ENCODE measurements at places on chromosomes 2 and 18. TPM values are rescaled to one million over a fixed set of nuclear protein-coding genes. Genes with fewer than 3 reads are reported as not detected.

- H3K4me3 ChIP-seq, result no peak overlapping the region
- H3K4me1 ChIP-seq, result peaks cover 11% of the 10 kb centered on the region
- DNase-seq, result no peak
- H3K27ac ChIP-seq, result no peak overlapping the region
- H3K27me3 ChIP-seq, result no peaks in the 10 kb centered on the region
These were observed 64.4 kb upstream of the AFF3 start for GRCh38 chr2:100206731-100207255.

BOK gene
- 2.4 TPM for total RNA-seq

- peaks cover 6% of the 10 kb centered on the region for H3K27me3 ChIP-seq
- H3K4me1 ChIP-seq, result peaks cover 4% of the 10 kb centered on the region
- DNase-seq, result no peak
- H3K27ac ChIP-seq, result peak overlapping the region; percentile 37
- H3K4me3 ChIP-seq, result no peak overlapping the region
- H3K36me3 ChIP-seq, result no peaks in the 10 kb centered on the region
These were observed 92.0 kb downstream of the DPP10 start for GRCh38 chr2:114534116-114535084.

DNA sequence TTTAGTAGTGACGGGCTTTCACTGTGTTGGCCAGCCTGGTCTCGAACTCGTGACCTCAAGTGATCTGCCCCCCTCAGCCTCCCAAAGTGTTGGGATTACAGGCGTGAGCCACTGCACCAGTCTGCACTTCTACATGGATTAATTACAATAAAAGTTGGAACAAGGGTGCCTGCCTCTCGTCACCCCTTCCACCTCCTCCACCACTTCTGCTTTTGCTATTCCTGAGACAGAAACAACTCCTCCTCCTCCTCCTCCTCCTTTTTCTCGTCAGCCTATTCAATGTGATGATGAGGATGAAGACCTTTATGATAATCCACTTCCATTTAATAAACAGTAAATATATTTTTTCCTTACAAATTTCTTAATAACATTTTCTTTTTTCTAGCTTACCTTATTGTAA is 35.2 kb downstream of the SRBD1 start:
- H3K27ac ChIP-seq, result no peak overlapping the region
- H3K4me3 ChIP-seq, result no peak overlapping the region
- no peaks in the 10 kb centered on the region for H3K4me1 ChIP-seq
- H3K27me3 ChIP-seq, result no peaks in the 10 kb centered on the region
- peaks cover 21% of the 10 kb centered on the region for H3K36me3 ChIP-seq
